ENCODE measurements at places on chromosomes 1 and 21.

- DNase-seq = no peak
Measured at GRCh38 chr1:70498666-70499065, 87.6 kb downstream of the CTH start.

GRCh38 chr1:203448521-203449061, 27.0 kb upstream of the PRELP start:
- peak; percentile 27 for DNase-seq

DNA sequence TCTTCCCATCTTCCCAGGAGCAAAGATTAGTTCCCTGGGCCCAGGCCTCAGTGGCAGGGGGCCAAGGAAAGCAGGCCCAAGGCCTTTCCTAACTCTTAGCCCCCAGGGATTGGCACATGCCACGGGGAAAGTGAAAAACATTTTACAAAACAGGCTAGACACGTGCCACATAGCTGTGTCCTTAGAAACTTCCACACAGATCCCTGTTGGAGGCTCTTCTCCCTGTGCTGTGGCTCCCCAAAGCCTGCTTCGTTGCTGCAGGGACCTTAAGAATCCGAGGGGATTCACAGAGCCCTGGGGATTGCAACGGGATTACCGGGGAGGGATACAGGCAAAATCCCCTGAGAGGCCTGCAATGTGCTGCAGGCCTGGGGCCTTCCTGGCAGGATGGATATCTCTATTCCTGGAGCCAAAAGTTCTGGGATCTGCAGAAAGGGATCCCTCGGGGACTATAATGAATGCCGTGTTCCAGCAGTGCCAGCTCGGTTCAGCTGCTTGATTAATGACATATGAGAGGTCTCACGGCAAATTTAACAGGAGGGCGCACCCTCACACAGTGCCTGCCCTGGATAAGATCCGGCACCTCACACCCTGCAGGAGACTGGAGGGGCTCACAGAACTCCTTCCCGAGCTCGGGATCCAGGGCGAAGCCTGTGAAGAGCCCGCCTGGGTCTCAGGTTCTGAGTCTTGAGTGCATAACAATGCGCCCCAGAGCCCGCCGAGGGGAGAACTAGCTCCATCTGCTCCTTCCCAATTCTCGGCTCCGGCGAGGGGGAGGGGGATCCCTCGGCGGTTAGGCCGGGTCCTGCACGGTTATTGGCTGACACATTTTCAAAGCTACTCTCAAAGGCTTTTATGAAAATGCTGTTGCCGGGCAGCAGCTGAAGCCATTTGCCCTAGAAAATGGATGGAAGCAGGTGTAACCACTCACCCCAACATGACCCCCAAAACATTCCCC, 15.3 kb upstream of the RGS8 start:
- DNase-seq = no peak

DNA sequence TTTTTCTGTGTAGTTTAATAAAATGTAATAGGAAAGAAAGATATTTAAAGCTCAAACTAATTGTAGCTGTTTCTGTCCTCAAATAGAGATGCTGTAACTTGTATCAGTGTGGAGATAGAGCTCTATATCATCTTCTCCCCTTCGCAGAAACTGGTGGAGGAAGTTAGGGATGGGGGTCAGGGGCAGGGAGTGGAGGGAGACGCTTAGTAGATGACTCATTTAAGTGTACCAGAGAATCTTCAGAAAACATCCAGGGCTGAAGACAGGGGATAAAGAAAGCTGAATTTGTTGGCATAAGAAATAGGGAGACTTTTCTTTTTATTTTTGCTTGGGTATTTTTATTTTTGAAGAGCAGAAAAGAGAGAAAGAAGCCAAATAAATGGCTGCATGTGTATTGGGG, 282.6 kb upstream of the DPYD start:
- peak; percentile 38 for DNase-seq

DNA sequence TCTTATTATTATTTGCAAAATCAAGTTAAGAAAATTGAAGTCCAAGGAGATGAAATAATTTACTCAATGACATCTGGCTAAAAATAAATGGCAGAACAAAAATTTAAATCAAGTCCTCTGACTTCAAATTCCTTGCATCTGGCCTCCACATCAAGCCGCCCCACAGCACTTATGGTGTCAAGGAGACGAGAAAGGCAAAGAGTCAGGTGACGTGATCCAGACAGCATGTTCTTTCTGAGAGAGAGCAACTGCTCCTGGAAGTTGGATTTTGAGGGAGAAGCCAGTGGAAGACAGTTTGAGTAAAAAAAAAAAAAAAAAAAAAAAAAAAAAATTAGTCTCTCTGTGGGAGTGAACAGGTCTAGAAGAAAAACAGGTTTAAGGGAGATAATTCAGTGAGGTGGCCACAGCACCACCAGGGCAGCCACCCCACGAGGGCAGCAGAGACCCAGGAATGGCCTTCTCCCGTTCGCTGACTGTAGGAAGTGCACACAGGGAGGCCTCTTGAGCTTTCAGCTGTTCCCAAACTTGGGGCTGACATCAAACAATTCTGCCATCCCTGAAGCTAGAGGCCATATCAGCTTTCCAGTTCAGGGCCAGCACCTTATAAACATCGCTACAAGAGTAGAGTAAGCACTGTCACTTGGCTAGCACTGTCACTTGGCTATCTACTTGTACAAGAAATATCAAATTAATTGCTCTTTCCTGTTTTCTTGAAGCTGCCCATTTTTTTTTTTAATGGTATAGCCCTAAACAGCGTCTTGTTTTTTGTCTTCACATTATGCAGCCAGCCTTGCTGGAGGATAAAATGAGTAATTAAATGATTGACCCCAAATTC, 7.8 kb downstream of the C1orf162 start:
- peak; percentile 75 for DNase-seq

DNA sequence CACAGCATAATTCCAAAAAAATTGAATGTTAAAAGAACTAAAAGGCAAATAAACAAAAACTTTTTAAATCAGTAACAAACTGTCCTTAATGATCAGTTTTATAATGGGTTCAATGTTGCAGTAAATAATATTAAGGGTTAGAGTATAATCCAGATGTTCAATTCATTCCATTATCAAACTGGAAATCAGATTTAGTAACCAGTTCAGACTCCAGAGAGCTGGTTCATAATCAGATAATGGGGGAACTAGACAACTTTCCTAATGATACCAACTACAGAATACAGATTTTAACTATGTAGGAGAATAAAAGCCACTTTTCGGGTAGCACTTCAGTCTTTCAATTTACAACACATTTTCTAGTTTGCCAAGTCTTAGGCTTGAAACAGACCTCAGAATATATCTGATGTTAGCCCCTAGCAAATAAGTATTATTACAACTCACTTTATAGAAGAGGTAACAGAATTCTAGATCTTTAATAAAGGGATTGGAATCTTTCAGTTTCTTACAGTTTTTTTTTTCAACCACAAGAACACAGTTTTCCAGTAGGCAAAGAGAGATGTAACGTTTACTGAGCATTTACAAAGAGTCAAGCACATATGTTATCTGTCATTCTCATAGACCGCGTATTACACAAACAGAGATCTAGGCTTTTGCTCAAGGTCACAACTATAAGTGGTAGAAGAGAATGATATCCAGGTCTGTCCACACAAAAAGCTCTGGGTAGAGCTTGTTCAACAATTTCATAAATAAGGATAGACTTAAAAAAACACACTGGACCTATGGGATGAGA, 1.9 kb upstream of the DCAF6 start:
- peak; percentile 59 for DNase-seq

DNA sequence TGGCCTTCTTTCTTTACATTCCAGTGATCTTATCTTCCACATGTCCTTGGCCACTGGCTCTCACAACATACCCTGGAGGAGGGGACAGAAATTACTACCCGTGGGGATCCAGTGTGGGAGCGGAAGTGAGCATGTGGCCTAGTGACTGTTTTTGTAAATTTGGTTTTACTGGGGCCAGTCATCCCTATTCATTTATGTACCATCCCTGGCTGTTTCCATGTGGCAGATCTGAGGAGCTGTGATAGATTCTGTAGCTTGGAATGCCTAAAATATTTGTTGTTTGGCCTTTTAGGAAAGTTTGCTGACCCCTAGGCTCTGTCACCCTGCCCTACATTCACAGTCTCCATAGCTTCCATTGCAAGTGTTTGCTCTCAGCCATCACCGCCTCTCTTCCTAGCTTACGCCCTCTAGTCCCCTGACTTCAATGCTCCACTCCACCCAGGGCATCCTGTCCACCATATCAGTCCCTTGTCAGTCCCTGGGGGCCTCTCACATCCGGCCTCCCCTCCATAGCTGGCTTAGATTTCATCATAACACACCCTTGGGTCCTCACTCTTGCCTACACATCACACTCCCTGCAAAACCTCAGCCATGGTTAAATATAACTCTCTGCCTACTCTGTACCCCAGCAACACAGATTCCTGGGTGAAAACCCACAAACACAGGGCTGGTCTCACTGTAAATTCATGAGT, 25.8 kb downstream of the DHCR24 start:
- peak; percentile 86 for DNase-seq

- no peak for DNase-seq
Measured at GRCh38 chr1:73104749-73105148, 822.4 kb upstream of the NEGR1 start.

GRCh38 chr1:47439819-47440598, 2.2 kb downstream of the FOXD2 start:
- DNase-seq = no peak

DNA sequence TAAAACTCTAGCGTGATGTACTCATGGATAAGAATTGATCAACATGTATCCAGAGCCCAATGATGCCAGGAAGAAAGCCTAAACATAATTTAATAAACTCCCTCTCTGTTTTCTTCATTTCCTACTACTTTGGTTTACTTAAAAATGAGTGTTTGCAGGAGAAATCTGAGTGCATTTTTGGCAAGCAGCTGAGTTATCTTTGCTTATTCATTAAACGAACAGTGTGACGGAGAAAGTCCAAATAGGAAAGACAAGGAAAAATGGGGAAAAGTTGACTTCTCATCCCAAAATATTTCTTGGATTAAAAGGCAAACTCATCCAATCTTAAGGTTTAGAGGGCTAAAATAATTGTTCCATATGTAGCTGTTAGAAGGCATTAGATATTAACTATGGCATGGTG, 496.7 kb downstream of the SMYD3 start:
- DNase-seq = no peak

DNA sequence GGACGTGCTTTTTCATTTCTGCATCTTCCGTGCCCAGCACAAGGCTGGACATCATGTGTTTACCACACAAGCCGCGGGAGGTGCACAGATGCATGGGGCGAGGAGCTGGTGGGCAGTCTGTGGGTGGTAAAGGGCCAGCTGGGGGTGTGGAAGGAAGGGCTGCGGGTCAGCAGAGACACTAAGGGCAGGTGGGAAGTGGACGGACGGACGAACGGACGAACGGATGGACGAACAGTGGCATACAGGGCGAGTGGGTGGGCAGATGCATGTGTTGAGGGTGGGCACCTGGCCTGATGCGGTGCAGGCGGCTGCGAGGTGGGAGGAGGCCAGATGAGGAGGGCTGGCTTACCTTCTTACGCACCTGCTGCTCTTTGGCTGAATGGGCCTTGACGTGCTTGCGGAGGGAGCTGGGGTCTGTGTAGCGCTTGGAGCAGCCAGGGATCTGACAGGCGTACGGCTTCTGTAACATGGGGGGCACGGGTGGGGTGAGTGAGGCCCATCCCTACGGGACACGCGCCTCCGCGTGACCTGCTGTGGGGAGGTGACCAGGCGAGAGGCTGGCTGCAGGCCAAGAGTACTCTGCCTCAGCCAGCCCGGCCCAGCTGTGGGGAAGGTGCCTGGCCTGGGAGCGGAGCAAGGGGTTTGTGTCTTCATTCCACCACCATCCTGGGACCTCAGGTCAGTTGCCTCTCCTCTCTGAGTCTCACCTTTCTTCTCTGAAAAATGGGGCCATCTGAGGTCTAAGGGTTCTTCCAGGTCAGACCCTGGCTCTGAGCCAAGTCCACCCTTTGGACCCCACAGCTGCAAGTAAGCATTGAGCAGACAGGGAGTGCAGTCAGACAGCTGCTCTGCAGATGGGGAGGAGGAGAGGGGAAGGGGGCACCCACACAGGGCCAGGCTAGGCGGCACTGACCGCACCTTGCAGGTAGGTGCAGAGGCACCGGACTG, 65.5 kb downstream of the DMRTB1 start:
- no peak for DNase-seq

GRCh38 chr1:106814418-106814817, 242.1 kb upstream of the PRMT6 start:
- no peak for DNase-seq

DNA sequence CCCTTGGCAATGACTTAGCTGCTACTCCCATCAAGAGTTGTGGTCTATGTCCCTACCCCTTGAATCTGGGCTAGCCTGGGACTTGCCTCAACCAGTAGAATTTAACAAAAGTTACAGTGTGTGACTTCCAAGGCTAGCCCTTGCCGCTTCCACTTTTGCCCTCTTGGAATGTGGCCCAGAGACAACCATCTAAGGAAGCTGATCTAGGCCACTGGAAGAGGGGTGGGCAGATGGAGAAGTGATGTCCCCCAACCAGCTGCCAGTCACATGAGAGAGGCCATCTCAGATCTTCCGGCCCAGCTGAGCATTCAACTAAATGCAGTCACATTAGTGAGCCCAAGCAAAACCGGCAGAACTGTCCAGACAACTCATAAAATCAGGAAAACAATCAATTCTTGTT, 115.1 kb downstream of the TOMM20 start:
- DNase-seq = no peak

DNA sequence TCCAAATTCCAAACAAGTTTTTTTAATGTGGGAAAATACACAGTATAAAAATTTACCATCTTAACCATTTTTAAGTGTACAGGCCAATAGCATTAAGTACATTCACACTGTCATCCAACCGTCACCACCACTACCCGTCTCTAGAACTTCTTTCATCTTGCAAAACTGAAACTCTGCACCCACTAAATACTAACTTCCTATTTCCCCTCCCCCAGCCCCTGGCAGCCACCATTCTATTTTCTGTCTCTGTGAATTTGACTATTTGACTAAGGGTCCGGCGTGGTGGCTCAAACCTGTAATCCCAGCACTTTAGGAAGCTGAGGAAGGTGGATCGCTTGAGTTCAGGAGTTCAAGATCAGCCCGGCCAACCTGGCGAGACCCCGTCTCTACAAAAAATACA, 36.1 kb downstream of the CLSTN1 start:
- DNase-seq = no peak

GRCh38 chr21:16192902-16193301, 463.1 kb downstream of the USP25 start:
- no peak for DNase-seq

DNA sequence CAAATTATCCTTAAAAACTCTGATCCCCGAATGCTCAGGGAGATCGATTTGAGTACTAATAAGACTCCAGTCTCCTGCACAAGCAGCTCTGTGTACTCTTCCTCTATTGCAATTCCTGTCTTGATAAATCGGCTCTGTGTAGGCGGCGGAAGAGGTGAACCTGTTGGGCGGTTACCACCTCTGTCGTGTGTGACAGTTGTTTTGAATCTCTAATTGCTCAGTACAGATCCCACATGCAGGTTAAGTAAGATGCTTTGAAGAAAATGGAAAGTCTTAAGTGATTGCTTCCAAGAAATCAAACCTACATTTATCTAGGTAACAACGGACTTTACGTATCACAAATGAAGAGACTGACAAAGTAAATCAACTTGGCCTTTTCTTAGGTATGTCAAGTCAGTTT, 35.5 kb downstream of the COA6 start:
- no peak for DNase-seq

GRCh38 chr1:223203694-223204093, 60.6 kb upstream of the TLR5 start:
- DNase-seq = no peak
